Activated CD8-positive, alpha-beta memory T cell treated with anti-CD3 and anti-CD28 coated beads for 4 hours (primary cell): ENCODE measurements at places on chromosomes 2 and 18.

- no peak for DNase-seq
Measured at GRCh38 chr2:151560289-151560688, 150.6 kb downstream of the RIF1 start.

DNA sequence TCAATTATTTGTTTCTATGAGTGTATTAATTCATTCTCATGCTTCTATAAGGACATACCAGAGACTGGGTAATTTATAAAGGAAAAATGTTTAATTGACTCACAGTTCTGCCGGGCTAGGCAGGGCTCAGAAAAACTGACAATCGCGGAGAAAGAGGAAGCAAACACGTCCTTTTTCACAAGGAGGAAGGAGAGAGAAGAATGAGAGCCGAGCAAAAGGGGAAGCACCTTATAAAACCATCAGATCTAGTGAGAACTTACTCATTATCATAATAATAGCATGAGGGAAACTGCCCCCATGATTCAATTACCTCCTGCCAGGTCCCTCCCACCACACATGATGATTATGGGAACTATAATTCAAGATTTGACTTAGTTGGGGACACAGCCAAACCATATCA lies 294.0 kb downstream of the DSC3 start:
- no peak for DNase-seq

- DNase-seq: no peak
Measured at GRCh38 chr2:75311521-75311920, 112.2 kb upstream of the TACR1 start.

DNA sequence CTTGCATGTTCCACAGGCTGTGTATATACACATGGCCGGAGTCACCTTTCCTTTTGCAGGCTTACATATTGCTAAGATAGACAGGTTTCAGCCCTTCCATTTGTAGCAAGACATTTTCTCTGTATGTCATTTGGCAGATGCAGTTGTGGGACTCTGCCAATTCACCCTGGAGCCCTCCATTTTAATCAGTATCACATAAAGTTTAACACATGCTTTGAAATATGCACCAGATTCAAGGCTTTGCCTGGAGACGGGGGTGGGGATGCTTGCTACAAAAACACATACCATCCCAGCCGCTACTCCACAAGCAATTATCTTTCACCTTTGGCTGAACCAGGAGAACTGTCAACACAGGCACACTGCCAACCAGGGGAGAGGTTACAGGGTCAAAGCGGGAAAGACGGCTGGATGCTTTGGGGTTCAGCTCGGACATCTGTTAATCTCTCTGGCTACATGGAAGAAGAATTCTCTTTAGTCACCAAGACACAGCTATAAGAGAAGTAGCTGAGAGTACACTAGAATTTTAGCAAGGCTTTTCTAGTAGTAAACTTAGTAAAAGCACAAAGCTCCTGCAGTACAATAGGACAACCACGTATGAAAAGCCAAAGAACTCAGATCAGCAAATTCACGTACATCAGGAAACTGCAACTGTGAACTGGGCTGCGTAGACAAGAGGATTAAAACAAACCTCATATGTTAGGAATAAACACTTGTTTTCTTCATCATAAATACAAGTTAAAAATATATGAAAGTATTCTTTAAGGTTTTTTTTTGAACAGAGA lies 130.9 kb downstream of the EXOC6B start:
- DNase-seq: no peak

DNA sequence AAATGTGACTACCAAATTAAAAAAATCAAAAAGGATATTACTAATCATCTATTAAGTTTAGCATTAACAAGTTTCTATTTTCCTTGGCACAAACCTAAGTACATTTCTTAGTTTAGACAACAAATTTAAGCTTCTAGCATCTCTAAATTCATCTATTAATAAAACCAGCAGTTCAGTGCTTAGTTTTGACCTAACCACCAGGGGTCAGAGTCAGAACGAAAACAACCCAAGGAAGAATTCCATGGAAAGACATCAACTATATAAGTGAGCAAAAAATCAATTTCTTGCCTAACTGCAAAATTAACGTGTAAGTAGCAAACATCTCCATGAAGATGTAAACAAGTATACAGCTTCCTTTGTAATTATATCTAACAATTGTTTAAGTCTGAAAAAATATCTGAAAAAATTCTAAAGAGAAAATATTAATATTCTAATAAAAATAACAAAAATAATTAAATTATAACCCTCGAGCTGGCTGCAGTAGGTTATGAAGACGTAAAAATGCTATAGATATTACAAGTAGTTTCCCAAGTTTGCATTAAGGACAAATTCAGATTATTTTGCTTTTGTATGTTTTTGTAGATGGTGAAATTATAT lies 83.7 kb downstream of the CERKL start:
- DNase-seq: no peak

- no peak for DNase-seq
Measured at GRCh38 chr2:12543076-12543977, 173.4 kb upstream of the TRIB2 start.

DNA sequence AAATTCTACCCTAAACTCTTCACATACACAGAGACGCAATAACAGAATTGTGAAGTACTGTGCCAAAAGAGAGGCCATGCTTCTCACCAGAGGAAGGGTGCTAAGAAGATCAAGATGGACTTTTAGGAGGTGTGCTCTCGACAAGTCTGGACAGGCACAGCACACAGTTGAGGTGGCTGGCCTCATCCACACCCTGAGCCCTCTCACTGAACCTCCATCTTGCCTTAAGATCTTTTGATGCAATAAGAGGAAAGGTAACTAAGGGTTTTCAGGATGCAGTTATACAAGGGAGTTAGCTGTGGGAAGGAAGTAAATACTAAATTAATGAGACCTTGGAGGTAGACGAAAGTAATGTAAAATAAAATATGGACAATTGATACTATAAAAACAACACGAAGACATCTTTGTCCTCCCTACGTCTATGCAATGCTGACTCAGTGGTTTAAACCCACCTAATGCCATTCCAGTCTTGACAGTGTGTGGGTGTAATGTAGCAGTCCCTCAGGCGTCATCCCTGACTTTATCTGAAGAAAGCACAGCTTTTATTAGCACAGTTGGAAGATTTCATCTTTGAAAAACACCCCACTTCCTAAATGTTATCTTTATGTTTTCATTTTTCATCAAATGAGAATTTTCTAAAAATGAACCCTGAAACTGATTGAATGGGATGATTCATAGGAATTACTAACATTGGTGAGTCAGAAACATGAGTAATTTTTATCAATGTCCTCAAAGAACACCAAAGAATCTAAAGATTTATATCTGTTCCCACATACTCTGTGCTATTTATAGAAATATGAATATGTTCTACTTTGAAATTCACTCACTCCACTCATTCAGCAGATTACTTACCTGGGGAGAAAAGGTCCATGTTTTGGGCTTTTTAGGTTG lies 34.0 kb upstream of the MALL start:
- no peak for DNase-seq

DNA sequence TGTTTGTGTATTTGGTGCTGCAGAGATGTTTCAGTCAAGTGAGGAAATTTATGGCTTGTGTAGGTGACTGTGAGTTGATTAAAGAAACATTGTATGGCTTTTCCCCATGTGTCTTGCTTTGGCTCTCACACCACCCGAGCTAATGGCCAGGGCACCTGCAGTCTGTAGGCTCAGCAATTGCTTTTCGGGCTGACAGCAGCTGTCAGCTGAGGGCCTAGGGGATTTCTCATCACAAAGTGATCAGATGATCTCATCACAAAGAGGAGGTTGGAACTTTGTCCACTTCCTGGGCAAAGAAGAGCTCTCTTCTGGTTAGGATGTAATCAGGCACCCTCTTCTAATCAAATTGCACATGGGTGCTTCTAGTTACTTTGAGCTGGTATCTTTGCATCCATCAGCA lies 632.2 kb downstream of the SLC4A3 start:
- DNase-seq: no peak

- no peak for DNase-seq
Measured at GRCh38 chr2:101770726-101771125, 73.2 kb downstream of the MAP4K4 start.
